ENCODE measurements at places on chromosomes 6 and 20.

- no peak for DNase-seq
Observed at GRCh38 chr6:45608252-45608913, 230.6 kb upstream of the SUPT3H start.

- DNase-seq = no peak
Observed at GRCh38 chr20:55291261-55291660, 714.1 kb downstream of the CBLN4 start.

GRCh38 chr6:113488061-113488460, 369.1 kb upstream of the MARCKS start:
- no peak for DNase-seq

GRCh38 chr6:137403443-137403842, 90.8 kb downstream of the OLIG3 start:
- DNase-seq = no peak

GRCh38 chr20:39433466-39433865, 471.3 kb downstream of the DHX35 start:
- no peak for DNase-seq

GRCh38 chr6:2866171-2866846, 24.6 kb upstream of the SERPINB1 start:
- no peak for DNase-seq

GRCh38 chr6:56807989-56808337, 146.9 kb upstream of the BEND6 start:
- no peak for DNase-seq

DNA sequence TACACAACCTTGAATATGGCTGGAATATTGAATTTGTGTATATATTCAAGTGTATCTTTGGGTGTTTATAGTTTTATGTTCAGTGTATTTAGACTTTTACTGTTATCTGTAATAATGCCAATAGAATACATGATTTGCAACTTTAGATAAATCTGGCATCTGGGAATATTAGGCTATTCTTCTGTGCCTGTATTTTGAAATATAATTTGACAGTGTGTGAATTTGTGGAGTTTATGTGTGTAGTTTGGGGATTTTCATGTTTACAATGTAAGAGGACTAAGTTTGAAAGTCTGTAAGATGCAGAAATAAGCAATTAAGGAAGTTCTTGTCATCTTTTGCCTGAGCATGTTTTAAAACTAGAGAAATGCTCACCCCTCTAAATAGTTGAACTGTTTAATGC, at the start of gene OR10C1:
Gene OR10C1 (plus strand): TSS at position 301 of the 400 bp plus-strand sequence. CDS start 710 bp downstream, outside the sequence.
- no peak for DNase-seq

DNA sequence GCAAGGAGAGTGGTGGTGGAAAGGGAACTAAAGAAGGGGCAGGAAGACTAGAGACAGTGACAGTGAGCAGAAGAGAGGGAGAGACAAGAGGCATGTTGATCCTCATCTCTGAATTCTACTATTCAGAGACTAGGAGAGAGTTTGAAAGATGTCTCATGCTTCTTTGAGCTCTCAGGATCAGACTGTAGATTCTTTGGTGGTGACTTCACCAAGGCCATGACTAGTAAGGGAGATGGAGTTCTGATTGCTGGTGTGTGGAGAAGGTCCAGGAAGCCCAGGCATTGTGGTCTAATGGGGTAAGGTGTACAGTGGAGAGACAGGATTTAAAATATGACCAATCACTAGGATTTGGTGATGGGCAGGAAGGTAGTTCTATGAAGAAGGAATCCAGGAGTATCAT, 713 bp downstream of the WFDC9 start:
- no peak for DNase-seq

- no peak for DNase-seq
Observed at GRCh38 chr6:79384845-79385244, 150.4 kb upstream of the HMGN3 start.

DNA sequence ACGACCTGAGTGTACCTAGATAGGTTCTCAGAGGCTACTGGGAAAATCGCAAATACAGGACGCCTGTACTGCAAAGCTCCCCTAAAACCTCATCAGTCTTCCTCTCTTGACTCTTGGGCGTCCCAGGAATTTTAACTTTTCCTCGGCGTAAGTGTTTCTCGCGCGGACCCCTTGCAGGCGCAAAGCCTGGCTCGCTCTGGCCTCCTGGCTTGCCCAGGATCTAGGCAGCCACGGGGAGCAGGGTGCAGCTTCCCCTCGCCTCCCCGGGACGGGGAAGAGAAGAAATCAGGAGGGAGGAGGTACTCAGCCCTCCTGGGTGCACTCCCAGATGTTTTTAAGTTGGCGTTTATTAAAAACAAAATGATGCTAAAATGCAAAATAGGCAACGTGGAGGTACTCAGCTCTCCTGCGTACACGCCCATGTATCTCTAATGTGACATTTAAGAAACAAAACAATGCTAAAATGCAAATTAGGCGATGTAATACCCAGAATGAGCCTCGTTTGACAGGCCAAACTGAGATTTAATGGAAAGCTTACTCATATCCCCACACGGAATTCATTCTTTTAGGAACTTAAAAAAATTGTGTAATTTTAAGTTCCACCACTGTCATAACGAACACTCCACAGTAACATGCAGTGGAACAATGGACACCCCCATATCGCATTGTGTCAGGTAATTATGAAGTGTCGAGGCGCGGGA, 1.6 kb upstream of the SOBP start:
- DNase-seq = no peak

- DNase-seq = peak; percentile 23
Observed at GRCh38 chr20:20711413-20711812, 1.0 kb downstream of the RALGAPA2 start.

- no peak for DNase-seq
Observed at GRCh38 chr6:111921103-111921502, 47.9 kb upstream of the FYN start.

DNA sequence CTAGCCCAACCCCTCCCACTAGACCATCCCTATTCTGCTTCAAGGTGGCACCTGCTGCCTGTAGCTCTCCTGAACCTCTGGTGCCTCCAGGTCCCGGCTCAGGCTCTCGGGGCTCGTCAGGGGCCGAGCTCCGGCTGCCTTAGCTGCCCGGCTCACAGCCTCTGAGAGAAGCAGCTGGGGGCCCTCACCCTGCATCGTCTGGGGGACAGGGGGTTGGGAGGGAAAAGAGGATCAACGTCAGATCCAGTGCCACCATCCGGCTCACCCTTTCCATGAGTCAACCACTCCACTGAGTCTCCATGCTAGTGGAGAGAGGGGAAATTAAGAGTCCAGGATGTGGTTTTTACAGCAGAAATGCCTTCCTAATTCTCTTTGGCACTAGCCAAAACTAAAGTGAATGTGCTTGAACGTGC, 13.0 kb downstream of the BAG6 start:
- DNase-seq = no peak

DNA sequence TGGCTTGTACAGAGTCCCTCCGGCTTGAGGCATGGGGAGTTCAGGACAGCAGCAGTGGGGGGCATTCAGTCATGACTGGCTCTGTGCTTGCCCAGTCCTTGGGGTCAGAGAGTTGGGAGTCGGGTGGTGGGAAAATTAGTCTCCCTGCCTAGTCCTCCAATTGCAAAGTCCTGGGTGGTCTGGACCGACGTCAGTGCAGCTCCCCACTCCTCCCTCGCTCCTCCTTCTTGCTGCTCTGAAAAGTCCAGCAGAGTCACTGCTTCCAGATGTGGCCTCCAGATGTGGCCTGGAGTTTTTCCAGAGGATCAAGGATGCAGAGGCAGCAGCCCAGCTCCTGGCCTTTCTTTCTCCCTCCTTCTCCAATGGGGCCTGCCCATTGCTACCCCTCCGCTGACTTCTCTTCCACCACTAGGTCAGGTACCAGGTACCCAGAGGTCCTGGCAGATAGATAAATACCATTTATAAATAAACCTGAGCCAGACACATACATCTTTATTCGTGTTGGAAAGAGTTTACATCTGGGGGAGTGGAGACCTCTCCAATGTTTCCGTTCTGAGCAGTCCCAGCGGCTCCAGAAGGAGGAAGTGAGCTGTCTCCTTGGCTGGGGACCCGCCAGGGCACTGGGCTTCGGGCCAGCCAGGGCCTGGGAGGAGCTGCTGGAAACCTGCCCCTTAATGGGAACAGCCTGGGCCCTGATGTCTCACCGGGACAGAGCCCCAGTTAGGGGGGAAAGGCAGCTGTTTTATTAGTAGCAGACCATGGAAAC, 49.0 kb upstream of the RNF24 start:
- DNase-seq = peak; percentile 37

GRCh38 chr6:5412017-5412416, 150.7 kb downstream of the FARS2 start:
- DNase-seq = no peak

GRCh38 chr6:137968901-137969300, 101.8 kb downstream of the TNFAIP3 start:
- DNase-seq = no peak

- no peak for DNase-seq
Observed at GRCh38 chr20:60102665-60103210, 144.5 kb downstream of the CDH26 start.

GRCh38 chr20:32544893-32545840, 40.0 kb downstream of the NOL4L start:
- DNase-seq = no peak

All from CD4-positive, alpha-beta T cell treated with Interleukin-4 for 1 hour (primary cell).